ENCODE measurements at places on chromosomes 11 and 22. TPM values are rescaled to one million over a fixed set of nuclear protein-coding genes. Genes with fewer than 3 reads are reported as not detected.
A peak's percentile ranks its signal among the peaks of the same experiment; 100 is the strongest.

DNA sequence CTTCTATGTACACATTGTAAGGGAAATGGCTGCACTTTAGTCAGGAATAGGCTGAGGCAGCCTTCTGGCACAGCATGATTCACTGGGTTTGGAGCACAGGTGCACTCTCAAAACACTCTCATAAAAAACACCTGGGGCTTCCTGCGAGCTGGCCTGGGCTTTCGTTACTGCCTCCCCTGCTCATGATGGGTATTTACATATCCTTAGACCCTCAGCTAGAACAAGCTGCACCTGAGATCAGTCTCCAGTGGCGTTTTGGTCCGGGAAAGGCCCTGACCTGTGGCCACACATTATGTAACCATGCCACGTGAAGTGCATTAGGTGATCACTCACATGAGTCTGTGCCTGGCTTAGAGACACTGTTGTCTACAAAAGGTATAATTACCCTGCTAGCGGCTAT is 321.7 kb downstream of the TMEM135 start:
- H3K36me3 ChIP-seq, result no peaks in the 10 kb centered on the region
- no peaks in the 10 kb centered on the region for H3K4me1 ChIP-seq
- H3K27ac ChIP-seq, result no peak overlapping the region

DNA sequence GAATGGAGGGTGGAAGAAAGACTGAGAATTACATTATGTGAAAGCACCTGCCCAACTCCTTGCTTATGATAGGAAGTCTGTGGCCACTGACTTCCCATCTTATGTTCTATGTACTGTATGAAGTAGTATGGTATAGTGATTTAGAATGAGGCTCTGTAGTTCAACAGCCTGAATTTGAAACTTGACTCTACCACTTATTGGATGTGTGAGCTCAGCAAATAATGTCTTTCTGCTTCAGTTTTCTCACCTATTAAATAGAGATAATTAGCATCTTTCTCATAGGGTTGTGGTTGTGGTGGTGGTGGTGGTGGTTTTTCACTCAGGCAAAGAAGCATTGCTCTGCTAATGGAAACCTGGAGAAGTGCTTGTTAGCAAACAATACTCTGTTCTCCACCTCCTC is 121.6 kb downstream of the PAX6 start:
- H3K36me3 ChIP-seq, result no peaks in the 10 kb centered on the region
- no peaks in the 10 kb centered on the region for H3K4me1 ChIP-seq
- H3K27ac ChIP-seq, result no peak overlapping the region

- no peak overlapping the region for H3K4me3 ChIP-seq
- no peaks in the 10 kb centered on the region for H3K36me3 ChIP-seq
- DNase-seq, result peak; percentile 36
- H3K27ac ChIP-seq, result peak overlapping the region; percentile 65
- no peaks in the 10 kb centered on the region for H3K27me3 ChIP-seq
- H3K4me1 ChIP-seq, result peaks cover 37% of the 10 kb centered on the region
These were observed 28.5 kb downstream of the MAML2 start for GRCh38 chr11:96314326-96315020.

Gene ANO5
- total RNA-seq, result 9.7 TPM

Gene MYRF
- total RNA-seq, result 10.2 TPM

GRCh38 chr11:121153472-121153871 is 52.4 kb downstream of the TECTA start:
- no peak overlapping the region for H3K27ac ChIP-seq
- H3K4me1 ChIP-seq, result no peaks in the 10 kb centered on the region
- no peaks in the 10 kb centered on the region for H3K27me3 ChIP-seq
- DNase-seq, result no peak
- no peak overlapping the region for H3K4me3 ChIP-seq

DNA sequence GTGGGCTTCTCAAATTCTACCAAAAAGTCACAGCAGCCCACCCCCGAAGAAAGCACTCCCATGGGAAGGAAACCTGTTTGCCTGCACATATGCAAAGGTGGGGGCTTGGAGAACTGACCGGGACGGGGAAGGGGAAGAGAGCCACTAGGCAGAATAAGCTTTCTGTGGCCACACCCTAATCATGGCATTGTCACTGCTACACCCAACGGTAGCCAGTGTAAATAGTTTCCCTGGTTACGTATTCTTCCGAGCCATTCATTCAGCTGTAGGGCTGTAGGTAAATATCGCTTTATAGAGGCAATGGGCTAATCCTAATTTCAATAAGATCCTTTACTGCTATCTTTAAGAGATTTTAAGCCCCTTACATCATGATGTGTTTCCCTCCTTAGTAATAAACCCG is 61.7 kb downstream of the PRDM11 start:
- H3K27me3 ChIP-seq, result no peaks in the 10 kb centered on the region
- no peak overlapping the region for H3K27ac ChIP-seq
- no peaks in the 10 kb centered on the region for H3K36me3 ChIP-seq
- no peak overlapping the region for H3K4me3 ChIP-seq

- H3K36me3 ChIP-seq, result no peaks in the 10 kb centered on the region
- H3K27ac ChIP-seq, result no peak overlapping the region
- H3K4me1 ChIP-seq, result no peaks in the 10 kb centered on the region
- H3K4me3 ChIP-seq, result no peak overlapping the region
These were observed 35.9 kb upstream of the MUC15 start for GRCh38 chr11:26607725-26608506.

GRCh38 chr11:39268176-39268690 is 2191.2 kb downstream of the LRRC4C start:
- no peak overlapping the region for H3K4me3 ChIP-seq
- DNase-seq, result no peak
- no peaks in the 10 kb centered on the region for H3K27me3 ChIP-seq
- no peaks in the 10 kb centered on the region for H3K36me3 ChIP-seq
- no peak overlapping the region for H3K27ac ChIP-seq
- no peaks in the 10 kb centered on the region for H3K4me1 ChIP-seq

- H3K36me3 ChIP-seq, result no peaks in the 10 kb centered on the region
- H3K27ac ChIP-seq, result no peak overlapping the region
- peak; percentile 75 for DNase-seq
These were observed 26.4 kb downstream of the KCTD17 start for GRCh38 chr22:37077802-37078448.

Gene IL17RA
- 18.4 TPM for total RNA-seq

- no peak overlapping the region for H3K27ac ChIP-seq
- H3K36me3 ChIP-seq, result no peaks in the 10 kb centered on the region
- no peak for DNase-seq
- no peaks in the 10 kb centered on the region for H3K4me1 ChIP-seq
- H3K4me3 ChIP-seq, result no peak overlapping the region
These were observed 64.0 kb downstream of the OTOG start for GRCh38 chr11:17611049-17611448.

DNA sequence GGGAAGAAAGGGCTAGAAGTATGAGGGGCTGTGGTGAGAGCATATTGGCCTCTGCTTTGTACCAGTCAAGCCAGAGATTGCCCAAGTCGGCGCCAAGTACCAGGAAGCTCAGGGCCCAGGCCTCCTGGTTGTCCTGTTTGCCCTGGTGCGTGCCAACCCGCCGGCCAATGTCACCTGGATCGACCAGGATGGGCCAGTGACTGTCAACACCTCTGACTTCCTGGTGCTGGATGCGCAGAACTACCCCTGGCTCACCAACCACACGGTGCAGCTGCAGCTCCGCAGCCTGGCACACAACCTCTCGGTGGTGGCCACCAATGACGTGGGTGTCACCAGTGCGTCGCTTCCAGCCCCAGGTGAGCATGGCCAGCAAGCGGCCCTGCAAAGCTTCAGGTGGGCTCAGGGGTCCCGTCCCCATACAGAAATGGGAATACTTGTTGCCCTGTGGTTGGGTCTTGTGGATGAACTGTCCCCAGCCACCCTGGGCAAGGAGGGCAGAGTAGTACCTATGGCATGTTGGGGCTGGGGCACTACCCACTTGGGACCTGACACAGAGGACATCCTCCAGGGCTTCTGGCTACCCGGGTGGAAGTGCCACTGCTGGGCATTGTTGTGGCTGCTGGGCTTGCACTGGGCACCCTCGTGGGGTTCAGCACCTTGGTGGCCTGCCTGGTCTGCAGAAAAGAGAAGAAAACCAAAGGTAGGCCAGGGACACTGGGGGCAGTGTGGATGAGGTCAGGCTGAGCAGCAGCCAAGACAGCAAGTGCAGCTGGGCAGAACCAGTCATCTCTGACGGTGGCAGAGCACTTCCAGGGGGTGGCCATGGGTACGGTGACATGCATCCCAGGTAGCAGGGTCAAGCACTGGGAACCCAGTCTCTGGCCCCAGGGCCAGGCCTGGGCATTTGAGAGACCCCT is 2.1 kb downstream of the TMEM25 start:
- no peaks in the 10 kb centered on the region for H3K27me3 ChIP-seq
- no peak overlapping the region for H3K4me3 ChIP-seq
- peaks cover 20% of the 10 kb centered on the region for H3K4me1 ChIP-seq

Gene GNG3
- 0.64 TPM for total RNA-seq

- no peaks in the 10 kb centered on the region for H3K27me3 ChIP-seq
- no peak overlapping the region for H3K27ac ChIP-seq
- no peak for DNase-seq
These were observed 227.4 kb downstream of the CSNK2A3 start for GRCh38 chr11:11125618-11126017.

- no peak overlapping the region for H3K4me3 ChIP-seq
- no peak overlapping the region for H3K27ac ChIP-seq
- peaks cover 2% of the 10 kb centered on the region for H3K4me1 ChIP-seq
- H3K36me3 ChIP-seq, result no peaks in the 10 kb centered on the region
- peak; percentile 60 for DNase-seq
These were observed 18.8 kb downstream of the PRPF19 start for GRCh38 chr11:60887556-60887955.

DNA sequence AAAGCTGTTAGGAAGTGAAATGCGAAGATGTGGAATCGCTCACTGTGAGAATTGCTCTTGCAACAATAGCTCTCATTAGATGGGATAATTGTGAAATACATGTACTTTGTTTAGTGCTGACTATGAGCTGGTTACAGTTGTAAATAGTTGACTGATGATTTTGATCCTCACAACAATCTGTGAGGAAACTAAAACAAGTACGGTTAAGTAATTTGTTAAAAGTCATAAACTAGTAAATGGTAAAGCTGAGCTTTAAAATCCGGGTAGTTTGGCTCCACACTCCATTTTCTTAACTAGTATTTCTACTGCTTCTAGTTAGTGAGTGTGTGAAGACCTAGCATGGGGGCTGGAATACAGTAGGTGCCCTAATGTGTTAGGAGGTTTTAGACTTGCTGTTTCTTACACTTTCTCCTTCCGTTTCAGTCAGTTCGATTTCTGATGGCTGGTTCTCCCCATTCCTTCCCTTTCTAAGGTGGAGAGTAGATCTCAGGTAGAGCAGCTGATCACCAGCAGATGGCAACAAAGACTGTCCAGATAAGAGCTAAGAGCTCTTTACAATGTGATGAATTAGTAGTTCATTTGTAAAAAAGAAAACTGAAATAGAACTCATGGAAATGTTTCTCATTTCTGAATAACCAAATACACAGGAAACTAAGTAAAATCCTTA is 16.3 kb upstream of the CYP2R1 start:
- H3K4me1 ChIP-seq, result no peaks in the 10 kb centered on the region
- no peak overlapping the region for H3K27ac ChIP-seq
- H3K4me3 ChIP-seq, result no peak overlapping the region
- peak; percentile 34 for DNase-seq
- H3K36me3 ChIP-seq, result no peaks in the 10 kb centered on the region

DNA sequence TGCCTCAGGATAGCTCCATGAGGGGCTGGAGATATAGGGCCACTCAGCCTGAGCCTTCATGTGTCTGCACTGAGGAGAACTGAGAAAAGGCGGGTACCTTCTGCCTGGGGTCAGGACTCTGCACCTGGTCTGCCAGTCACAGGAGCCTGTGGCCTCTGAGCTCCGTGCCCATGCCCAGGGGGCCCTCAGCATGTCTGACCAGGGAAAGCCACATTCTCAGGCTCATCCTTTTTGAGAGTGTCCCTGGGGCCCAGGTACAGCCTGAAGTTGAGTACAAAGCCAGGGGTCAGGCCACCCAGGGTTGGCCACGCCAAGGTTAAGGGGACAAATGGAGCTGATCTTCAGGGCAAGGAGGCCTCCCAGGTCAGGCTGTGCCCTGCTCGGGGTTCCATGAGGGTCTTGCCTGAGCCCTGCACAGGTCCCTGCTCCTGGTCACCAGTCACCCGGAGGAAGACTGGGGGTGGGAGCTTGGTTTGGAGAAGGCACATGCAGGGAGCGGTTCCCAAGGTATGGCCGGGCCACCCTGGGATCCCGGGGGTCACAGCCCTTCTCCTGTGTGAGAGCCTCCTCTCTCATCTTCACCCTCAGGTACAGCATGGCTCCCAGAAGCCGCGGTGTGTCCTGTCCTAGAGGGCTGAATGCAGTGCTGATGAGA is 6.0 kb downstream of the DENND6B start:
- no peaks in the 10 kb centered on the region for H3K27me3 ChIP-seq
- H3K4me3 ChIP-seq, result no peak overlapping the region
- peaks cover under 1% of the 10 kb centered on the region for H3K4me1 ChIP-seq
- DNase-seq, result no peak

DNA sequence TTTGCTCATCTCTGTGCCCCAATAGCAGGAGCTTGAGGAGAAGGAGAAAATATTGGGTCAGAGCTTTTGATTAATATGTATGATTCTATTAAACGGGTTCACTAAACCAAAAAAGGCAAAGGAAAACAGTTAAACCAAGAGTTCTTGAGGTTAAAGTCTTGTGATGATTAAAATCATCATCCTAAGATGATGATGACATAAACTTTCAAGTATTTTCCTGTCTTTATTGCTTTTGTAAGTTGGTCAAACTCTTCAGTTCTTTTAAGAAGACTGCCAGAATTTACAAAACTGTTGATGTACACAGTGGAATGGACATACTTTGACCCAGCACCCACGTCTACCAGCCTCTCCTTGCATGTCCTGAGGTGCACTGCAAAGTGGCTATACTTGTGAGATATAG is 41.0 kb downstream of the FDX1 start:
- H3K4me1 ChIP-seq, result no peaks in the 10 kb centered on the region
- no peaks in the 10 kb centered on the region for H3K27me3 ChIP-seq
- no peak for DNase-seq
- no peaks in the 10 kb centered on the region for H3K36me3 ChIP-seq
- H3K27ac ChIP-seq, result no peak overlapping the region

- no peak overlapping the region for H3K27ac ChIP-seq
- DNase-seq, result no peak
- H3K27me3 ChIP-seq, result peaks cover 2% of the 10 kb centered on the region
- H3K4me1 ChIP-seq, result no peaks in the 10 kb centered on the region
- no peak overlapping the region for H3K4me3 ChIP-seq
- no peaks in the 10 kb centered on the region for H3K36me3 ChIP-seq
These were observed 3.9 kb upstream of the SMIM38 start for GRCh38 chr11:69151836-69152235.

GRCh38 chr11:121611242-121611641 is 158.5 kb upstream of the SORL1-AS1 start:
- no peaks in the 10 kb centered on the region for H3K4me1 ChIP-seq
- H3K27me3 ChIP-seq, result no peaks in the 10 kb centered on the region
- no peak overlapping the region for H3K27ac ChIP-seq
- DNase-seq, result no peak

Gene OVCH2
- total RNA-seq, result not detected

Gene TRPM5
- 7.5 TPM for total RNA-seq

- H3K4me3 ChIP-seq, result peak overlapping the region; percentile 99
- no peaks in the 10 kb centered on the region for H3K27me3 ChIP-seq
- peak overlapping the region; percentile 99 for H3K27ac ChIP-seq
- no peaks in the 10 kb centered on the region for H3K36me3 ChIP-seq
- no peak for DNase-seq
- H3K4me1 ChIP-seq, result peaks cover 39% of the 10 kb centered on the region
These were observed 1.4 kb downstream of the PCF11 start for GRCh38 chr11:83158357-83158786.

GRCh38 chr11:87007963-87008362 is 29.8 kb upstream of the TMEM135 start:
- H3K36me3 ChIP-seq, result no peaks in the 10 kb centered on the region
- no peak for DNase-seq
- H3K4me1 ChIP-seq, result no peaks in the 10 kb centered on the region
- H3K27me3 ChIP-seq, result no peaks in the 10 kb centered on the region
- no peak overlapping the region for H3K4me3 ChIP-seq
